Stimulated activated CD4-positive, alpha-beta T cell treated with anti-CD3 and anti-CD28 coated beads, Interleukin-12 subunit alpha, Interleukin-12 subunit beta, amount 100 ng/mL, for 24 hours (primary cell): ENCODE measurements at places on chromosomes 2 and 18.

DNA sequence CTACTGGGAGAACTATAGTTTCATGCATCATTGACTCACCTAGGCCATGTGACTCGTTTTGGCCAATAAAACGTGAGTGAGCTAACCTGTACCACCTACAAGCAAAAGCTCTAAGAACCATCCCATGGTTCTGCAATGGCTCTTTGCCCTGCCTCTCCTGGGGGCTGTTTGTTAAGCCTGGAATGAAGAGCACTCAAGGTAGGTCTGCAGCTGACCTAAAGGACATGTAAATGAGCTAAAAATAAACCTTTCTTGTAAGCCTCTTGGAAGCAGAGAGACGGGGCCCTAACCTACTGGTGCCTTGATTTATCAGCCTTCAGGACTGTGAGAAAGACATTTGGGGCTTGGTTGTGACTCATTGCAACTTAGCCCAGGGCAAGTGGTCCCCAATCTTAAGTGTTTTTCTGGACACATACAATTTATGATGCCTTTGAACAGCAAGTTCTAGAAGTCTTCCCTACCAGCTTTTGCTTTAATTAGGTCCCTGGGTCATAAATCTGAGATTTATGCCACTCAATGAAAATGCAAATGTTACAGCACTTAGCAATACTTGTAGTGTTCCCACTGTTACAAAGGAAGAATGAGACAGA lies 107.4 kb downstream of the OSBPL6 start:
- no peak for DNase-seq

DNA sequence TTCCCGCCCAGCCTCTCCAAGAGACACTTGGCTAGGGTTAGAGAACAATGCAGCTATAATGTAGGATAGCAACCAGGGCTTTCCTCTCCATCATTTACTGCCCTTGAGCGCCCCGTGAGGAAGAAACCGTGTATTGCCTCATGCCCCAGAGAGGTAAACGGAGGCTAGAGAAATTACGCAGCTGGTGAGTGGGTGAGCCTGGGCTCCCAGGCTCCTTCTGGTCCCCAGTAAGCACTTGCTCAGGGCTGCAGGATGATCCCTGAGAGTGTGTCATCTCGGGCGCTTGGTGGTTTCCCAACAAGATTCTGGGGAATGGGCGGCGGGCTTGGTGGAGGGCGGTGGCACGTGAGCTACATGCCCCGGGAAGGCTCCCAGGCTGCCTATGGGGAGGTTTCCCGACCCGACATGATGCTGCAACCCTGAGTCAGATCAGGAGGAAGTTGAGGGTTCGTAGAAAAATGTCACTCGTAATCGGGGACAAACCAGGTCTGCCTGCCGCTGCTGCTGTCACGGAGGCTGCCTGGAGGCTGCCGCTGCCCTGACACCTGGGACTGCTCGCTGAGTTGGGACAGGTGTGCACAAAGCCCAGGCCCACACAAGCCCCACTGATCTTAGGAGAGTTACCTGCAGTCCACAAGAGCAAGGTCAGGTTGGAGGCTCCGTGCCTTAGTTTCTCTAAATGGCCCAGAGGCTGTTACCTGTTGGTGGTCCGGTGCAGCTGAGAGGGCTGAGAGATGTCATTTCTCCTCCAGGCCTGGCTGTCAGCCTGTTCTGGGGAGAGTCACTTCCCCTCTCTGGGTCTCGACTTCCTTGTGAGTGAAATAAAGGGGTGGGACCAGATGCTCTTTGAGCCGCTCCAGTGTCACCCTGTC lies at the start of gene GPR55:
Gene GPR55 (minus strand): TSS at position 773 of the 872 bp plus-strand sequence. CDS start 14,280 bp downstream, outside the sequence.
- DNase-seq, result peak; percentile 54

DNA sequence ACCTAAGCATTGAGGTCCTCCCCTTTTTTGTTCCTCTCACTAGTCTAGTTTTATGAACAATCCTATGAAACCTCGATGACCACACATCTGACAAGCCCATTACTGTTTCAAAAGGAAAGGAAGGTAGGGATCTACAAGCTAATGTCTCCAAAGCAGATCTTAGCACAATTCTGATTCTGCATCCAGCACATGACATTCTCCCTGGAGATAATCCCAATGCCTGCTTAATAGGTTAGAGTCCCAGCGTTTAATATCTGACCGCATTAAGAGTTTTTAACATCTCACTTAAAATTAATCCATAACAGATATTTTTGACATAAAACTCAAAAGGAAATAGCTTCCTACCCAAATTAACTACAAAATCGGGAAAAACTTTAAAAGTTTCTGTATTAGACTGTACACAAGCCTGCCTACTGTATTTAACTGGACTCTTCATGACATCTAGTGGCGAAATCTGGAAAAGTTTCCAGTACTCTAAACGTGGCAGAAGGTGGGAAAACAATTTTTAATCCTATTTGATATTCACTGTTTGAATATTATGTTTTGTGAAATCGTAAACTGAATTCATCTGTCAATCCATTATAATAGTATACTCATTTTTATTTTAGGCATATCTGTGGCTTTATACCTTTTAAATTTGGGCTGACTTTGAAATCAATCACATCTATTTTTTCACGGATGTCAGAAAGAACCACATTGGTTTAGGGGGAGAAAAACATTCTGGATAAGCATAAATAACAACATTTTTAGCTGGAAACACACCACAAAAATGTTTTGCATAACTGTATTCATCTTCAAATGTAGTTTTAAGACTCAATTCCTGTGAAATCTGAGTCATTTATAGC lies 62.4 kb downstream of the TXNL1 start:
- no peak for DNase-seq

DNA sequence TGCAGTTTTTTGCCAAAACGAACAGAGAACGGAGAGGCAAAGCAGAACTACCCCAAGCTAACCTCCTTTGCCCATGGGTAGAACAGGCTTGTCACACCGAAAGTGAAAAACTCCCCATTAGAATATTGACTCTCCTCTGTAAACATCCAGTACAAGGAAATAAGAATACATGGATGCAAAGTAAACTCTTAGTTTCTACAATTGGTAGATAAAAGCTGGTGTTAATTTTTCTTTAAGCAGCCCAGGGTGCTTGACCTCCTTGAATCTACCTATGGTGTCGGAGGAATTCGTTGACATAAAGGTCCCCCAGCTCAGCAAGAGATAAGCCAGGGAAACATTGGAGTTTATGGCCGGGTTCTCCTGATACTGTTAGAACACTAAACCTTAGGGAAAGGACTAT lies 48.4 kb upstream of the DSG1 start:
- DNase-seq, result no peak

- no peak for DNase-seq
Observed at GRCh38 chr2:160076914-160077313, 14.5 kb upstream of the PLA2R1 start.

DNA sequence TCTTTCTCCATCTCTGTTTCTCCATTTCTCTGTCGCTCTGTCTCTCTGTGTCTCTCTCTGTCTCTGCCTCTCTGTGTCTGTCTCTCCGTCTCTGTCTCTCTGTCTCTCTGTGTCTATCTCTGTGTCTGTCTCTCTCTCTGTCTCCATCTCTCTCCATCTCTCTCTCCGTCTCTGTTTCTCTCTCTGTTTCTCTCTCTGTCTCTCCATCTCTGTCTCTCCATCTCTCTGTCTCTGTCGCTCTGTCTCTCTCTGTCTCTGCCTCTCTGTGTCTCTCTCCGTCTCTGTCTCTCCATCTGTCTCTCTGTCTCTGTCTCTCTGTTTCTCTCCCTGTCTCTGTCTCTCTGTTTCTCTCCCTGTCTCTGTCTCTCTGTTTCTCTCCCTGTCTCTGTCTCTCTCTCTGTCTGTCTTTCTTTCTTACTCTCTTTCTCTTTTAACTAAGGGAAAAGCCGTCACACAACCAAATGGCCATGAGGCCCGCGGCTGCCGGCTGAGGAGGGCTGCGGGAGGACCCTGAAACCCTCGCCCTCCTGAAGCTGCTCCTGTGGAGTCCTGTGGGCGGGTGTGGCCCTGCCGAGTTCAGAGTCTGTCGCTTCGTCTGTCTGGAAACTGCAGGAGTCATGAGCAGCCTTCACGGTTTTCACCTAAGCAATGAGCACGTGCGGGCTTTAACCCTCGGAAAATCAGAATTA lies 29.3 kb downstream of the NFATC1 start:
- no peak for DNase-seq

DNA sequence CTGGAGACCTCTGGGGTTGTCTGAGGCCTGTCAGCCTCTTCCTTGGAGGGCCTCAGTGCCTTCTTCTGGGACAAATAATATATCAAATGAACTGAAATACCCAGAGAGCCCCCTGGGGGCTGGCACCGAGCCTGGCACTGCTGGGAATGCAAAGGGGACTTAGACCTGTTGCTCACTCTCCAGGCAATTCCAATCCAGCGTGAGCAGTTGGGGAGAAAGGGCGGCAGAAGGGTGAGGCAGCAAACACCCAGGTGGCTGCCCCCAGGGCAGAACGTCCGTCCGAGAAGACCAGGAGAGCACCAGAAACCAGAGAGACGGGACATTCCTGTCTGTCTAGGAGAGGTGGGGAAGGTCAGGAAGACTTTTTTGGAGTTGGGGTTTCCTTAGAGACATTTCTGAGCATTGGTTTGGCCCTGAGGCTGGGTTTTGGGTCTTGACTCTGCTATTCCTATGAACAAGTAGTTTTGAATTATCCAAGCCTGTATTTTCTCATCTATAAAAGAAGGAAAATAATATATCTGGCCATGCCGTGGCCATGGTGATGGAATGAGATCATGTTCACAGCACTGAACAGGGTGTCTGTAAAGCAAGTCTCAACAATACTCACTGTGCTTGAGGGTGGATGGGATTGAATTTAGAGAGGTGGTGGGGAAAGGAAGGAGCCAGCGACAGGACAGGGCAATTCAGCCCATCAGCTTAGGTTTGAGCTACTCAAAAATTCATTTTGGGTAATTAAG lies 44.3 kb upstream of the ZBTB7C start:
- DNase-seq, result no peak

DNA sequence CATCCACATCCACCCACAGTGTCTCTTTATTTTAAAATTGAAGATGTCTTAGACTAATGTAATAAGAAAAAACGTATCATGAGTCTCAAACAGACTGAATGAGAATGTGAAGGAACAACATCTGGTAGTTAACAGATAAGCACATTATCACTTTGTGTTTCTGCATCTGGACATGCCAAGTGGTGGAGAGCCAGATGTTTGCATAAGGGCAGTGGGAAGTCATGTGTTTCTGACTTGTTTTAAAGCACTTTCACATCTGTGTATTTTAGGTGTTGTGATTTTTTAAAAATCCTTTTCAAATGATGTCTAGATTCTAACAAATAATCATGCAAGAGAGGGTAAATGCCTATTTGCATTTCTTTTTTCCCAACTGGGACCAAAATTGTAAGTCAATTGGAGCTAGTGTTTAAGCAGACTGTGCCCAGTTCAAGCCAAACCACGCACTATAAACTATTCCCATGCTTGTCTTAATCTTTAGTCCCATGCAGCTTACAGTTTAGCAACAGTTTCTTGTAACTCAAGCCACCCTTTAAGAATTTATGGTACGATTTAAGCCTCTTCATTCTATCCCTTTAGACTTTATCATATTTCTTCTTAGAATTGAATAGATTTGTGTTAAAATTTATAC lies 272.7 kb upstream of the DOK6 start:
- no peak for DNase-seq

- DNase-seq, result no peak
Observed at GRCh38 chr2:240722796-240723735, 31.4 kb downstream of the AQP12A start.

DNA sequence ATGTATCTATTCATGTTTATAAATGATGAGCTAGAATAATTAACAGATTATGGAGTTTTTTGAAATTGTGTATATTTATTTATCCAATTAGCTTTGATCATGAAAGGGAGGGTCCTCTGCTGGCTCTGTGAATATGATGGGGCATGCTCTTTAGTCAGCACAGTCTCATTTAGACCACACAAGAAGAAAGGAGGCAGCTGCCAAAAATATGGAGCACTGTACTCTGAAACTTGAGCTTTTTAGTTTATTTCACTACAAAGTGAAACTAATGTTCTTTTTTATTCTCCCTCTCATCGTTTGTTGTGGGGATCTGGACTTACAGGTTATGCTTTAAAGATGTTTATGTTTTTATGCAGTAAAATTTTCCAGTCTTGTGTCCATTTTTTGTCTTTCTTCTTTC lies 266.9 kb upstream of the GULP1 start:
- DNase-seq, result no peak

GRCh38 chr2:88753833-88754584 lies 62.5 kb downstream of the RPIA start:
- no peak for DNase-seq

DNA sequence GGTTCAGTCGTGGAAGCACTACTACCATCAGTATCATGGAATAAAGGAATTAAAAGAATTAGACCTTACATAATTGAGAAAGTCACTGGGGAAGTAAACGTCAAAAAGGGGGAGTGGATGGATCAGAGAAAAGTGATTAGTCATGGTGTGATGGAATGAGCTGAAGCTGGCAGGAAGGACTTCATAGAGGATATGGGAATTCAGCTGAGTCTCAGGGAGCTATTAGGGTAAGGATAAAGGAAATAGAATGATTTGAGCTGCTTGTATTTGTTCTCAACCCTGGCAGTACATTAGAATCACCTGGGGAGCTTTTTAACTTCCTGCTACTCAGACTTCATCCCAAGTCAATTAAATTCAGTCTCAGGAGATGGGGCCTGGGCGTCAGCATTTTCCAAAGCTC lies 53.4 kb upstream of the SETBP1 start:
- no peak for DNase-seq

- no peak for DNase-seq
Observed at GRCh38 chr18:63562284-63562683, 20.1 kb downstream of the SERPINB12 start.
